ENCODE measurements at places on chromosomes 4 and X.

GRCh38 chrX:124282580-124282979 lies 49.9 kb upstream of the TEX13D start:
- no peak for DNase-seq

- no peak for DNase-seq
Measured at GRCh38 chr4:133402616-133403015, 253.5 kb downstream of the PCDH10 start.

- DNase-seq, result no peak
Measured at GRCh38 chr4:164847967-164848649, 28.9 kb upstream of the APELA start.

DNA sequence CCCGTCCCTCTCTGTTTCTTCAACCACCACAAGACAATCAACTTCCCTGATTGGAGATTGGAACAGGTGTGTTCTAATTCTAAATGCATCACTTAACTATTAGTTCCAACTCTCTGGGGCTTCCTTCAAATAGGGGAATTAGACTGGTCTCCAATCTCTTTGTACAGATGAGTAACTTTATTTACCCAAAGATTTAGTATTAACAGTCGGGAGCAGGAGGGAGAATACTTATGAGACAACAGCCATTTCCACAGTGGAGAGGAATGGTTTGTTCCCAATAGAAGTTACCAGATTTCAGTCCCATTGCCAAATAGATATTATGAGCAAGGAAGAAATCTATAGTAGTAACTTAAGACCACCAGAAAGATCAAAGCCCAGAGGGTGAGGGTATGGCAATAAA lies 46.2 kb downstream of the CASK start:
- DNase-seq, result no peak

DNA sequence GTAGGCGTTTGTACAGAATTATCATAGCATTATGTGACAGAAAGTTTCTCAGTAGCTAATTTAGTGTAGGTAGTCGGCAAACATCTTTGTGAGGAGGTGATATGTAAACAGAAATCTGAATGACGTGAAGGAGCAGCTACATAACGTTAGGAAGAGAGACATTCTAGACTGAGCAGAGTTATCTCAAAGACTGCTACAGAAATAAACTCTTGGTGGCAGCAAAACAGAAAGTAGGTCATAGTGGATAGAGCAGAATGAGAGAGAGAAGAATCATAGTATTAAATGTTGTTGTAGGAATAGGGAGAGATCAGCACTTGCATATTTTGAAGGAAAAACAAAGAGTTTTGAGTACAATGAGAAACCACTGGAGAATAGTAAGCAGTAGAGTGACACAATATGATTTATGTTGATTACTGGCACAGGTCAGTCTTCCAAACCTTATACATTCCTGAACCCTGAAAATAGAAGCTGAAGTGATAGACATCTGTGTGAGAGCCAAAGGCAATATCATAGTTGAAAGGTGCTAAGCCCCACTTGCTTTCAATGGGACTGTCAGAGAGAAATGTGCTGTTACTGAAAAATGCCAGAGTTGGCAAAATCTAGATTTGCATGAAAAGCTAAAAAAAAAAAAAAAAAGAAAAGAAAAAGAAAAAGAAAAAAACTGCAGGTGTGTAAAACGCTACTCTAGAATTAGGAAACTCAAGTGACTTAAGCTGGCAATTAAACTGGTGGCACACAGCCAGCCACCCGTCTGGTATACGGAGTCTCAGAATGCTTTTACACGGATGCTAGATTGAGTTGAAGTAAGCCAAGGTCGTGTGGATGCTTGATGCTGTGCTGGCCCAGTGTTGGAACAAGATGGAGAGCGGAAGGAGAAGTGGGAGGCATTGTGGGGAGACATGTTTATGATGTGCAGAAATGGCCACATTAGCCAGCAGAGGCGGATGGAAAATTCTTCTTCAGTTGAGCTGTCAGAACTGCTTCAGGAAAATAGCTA lies 750.2 kb upstream of the HS3ST1 start:
- no peak for DNase-seq

DNA sequence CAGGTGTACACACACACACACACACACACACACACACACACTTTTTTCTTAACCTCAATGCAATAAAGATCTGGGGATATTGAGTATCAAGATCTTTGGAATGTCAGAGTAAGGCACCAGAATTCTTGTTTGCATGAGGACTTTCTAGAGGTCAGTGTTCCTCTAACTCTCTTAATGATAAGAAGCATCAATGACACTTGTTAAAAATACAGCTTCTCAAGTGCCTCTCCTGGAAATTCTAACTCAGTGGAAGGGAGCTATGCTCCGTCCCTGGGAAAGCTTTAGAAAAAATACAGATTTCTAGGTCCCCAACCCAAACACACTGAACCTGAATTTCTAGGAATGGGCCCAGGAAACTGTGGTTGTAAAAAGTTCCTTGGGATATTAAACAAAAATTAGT lies 25.8 kb upstream of the HCCS start:
- DNase-seq, result no peak

GRCh38 chr4:184096561-184097240 lies 121.0 kb downstream of the ENPP6 start:
- DNase-seq, result no peak

- peak; percentile 22 for DNase-seq
Measured at GRCh38 chr4:48546336-48546735, 56.3 kb downstream of the ZAR1 start.

DNA sequence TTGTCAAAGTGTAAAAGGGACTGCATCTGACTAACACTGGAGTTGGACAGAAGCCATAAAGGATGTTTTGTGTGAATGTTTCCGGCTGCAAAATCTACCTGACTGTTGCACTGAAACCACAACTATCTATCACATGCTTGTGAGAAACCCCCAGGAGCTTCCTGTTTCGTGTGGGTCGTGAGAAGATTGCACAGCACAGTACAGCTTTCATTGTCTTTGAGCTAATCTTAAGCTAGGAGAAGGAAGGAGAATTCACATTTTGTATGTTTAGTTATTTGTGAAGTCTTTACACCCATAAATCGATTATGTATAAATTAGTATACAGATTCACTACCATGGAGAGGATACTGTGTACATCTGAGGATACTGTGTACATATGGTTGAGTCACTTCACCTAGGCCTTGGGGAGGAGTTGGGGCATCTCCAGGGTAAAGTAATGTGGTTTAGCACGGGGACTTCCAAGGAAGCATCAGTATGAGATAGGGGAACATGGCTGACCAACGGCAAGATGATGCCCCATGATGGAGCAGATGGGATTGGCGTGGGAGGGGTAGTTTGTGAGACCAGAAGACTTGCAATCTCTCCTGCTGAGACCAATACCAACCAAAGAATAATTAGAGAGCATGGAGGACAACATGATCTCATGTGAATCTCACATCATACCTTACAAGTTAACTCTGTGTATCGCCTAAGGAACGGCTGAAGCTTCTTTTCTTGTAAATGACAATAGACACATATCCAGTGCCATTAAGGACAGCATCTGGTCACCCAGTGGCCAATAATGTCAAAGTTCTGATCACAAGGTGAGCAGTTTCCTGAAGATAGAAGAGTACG lies 43.1 kb upstream of the FAM9C start:
- no peak for DNase-seq

- DNase-seq, result peak; percentile 78
Measured at GRCh38 chrX:40175511-40176350, 78.0 kb upstream of the BCOR start.

GRCh38 chr4:185566425-185566824 lies 31.1 kb upstream of the PDLIM3 start:
- no peak for DNase-seq

DNA sequence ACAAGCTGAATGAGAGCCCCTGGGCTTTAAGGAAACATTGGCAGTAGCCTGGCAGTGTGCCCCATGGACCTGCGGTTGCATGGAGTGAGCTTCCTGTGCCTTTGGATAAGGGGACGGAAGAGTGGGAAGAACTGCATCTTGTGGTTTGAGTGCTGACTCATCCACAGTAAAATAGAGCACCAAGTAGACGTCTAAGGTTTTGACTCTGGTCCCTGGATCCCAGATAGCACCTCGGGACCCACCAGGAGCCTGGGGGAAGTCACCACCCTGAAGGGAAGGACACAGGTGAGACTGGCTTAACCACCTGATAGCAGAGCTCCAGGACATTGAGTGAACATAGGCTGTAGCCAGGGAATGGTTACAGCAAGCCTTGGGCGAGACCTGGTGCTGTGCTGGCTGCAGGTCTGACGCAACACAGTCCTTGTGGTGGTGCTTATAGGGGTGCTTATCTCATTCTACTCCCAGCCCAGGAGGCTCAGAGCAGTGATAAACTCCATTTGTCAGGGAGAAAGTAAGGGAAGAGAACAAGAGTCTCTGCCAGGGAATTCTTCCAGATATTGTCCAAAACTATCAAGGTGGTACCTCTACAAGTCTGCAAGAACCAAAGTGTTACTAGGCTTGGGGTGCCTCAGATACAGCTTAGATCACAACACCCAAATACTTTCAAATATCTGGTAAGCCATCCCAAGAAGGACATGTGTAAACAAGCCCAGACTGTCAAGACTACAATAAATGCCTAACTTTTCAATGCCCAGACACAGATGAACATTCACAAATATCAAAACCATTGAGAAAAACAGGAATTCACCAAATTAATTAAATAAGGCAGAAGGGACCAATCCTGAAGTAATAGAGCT lies 123.6 kb upstream of the TET2 start:
- DNase-seq, result no peak

DNA sequence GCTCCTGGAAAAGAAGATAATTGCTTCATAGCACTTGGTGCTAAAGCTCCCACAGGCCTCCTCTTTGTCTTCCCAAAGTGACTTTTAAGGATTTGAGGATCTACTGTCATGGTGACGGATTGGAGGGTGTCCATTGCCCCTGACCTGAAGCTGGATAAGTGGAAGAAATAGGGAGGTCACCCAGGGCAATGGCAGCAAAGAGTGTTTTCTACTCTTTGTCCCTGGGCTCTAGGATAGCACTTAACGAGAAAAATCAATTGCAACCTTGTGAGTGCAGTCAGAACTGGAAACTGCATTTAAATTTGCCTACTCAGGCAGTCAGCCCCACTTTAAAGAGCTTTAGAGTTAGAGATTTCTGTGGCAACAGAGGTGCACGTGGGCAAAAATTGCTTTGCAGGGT lies 43.7 kb upstream of the XK start:
- no peak for DNase-seq

- DNase-seq, result no peak
Measured at GRCh38 chr4:189376901-189377300, 563.8 kb upstream of the FRG1 start.

- DNase-seq, result no peak
Measured at GRCh38 chr4:87388901-87389300, 2.1 kb downstream of the HSD17B11 start.

DNA sequence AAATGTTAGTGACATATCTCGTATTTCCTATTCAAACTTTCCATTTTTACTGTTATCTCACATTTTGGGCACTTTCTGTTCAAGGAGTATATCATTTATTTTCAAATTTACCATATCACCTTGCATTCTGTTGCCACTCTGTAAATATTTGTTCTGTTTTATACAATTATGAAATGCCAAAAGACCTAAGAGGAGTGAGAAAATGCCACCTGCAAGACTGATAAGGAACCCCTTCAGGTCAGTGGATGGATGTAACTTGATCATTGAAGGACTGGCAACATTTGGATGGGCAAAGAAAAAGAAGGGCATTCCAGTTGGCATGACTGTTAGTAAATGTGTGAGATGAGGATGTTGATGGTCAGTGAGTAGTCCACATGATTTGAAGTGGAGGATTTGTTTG lies 79.1 kb downstream of the OTC start:
- DNase-seq, result no peak

DNA sequence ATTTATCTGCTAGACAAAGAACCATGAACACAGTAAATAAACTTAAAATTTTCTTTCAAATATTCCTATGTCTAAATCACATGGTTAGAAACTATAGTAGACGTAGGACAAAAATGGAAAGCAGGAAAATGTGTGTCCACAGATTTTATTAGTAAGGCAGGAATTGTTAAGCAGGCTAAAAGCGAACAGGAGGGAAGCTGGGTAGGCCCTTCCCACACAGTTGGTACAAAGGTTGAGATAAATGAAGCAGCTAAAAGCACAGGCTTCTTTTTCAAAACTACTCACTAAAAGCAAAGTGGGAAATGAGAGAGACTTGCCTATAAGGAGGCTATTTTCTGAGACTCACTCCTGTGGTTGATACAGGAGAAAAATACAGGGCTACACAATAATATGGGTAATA lies 108.1 kb upstream of the PABPC4L start:
- DNase-seq, result no peak

DNA sequence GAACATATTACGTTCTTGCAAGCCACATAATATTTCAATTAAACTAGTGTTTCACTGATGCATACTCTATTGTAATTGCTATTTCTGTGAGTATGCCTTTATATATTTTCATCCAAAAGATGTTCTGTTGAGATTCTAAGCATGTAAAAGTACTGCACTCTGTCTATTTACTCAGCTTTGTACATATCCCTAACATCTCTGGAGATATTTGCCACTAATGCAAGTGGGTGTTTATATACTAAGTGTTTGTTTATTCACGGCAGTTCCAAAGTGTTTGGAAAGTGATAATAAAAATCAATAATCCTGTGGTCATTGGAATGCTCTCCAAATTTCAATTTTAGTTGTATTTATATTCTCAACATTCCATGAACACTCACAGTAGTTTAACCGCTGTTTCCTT lies 1989.0 kb downstream of the C4orf33 start:
- DNase-seq, result no peak

DNA sequence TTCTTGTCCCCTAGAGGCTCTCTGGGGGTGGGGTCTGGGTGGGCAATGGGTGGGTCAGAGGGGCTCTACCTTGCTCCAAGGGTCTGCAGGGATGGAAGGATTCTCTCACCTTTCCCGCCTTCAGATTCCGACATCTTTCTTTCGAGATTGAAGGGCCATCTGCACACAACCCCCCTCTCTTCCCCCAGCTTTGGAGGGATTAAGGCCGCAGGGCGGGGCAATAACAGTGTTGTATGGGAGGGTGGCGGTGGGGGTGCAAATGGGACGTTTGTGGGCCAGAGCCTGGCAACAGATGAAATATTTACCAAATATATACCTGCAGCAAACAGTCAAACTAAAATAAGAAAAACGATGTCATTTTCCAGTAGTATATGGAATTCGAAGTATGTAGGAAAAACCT lies at the start of gene CACNA1F:
TSS of gene CACNA1F (minus strand) at position 165 of the 400 bp plus-strand sequence. CDS start at position 134, 31 bp downstream.
- DNase-seq, result no peak

- no peak for DNase-seq
Measured at GRCh38 chrX:40090961-40091360, 6.8 kb downstream of the BCOR start.

- DNase-seq, result no peak
Measured at GRCh38 chrX:11532291-11533078, 133.2 kb downstream of the ARHGAP6 start.

DNA sequence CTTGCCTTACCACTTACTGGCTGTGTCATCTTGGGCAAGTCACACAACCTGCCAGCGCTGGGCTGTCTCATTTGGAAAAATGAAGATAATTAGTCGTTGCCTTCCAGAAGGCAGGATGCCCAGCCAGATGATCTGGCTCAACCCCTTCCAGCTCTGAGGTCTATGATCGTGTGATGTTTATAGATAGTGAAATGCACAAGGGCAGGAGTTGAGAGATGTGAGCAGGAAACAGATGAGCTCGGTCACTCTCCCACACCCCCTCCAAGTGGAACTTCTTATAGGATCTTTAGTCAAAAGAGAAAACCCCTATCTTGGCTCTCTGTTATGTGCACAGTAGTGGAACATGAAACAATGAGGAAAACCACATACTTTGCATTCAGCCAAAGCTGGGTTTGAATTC lies 336.8 kb upstream of the PPARGC1A start:
- no peak for DNase-seq

GRCh38 chr4:123104310-123105025 lies 182.1 kb upstream of the NUDT6 start:
- no peak for DNase-seq

All from SK-N-DZ (cell line).